SK-N-SH (cell line): ENCODE measurements at places on chromosomes 7 and 10. TPM values are rescaled to one million over a fixed set of nuclear protein-coding genes. Genes with fewer than 3 reads are reported as not detected.
A peak's percentile ranks its signal among the peaks of the same experiment; 100 is the strongest.

DNA sequence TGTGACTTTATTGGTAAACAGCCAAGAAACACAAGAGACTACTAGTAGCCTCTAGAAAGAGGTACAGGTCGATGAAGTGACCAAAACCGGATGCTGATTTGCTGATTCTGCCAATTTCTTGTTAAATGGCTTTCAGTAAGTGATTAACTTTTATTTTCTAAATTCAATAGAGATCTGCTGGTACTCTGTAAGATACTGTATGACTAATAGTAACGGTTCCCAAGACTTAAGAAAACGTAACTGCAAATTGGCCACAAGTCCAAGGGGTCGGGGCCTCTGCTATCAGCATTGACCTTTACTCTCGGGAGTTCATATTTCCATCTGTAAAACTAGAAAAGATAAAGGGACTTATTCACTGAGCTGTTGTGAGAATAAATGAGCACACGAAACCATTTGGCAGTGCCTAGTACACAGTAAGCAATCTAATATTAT is 1.4 kb downstream of the FAM3C start:
- DNase-seq = no peak

DNA sequence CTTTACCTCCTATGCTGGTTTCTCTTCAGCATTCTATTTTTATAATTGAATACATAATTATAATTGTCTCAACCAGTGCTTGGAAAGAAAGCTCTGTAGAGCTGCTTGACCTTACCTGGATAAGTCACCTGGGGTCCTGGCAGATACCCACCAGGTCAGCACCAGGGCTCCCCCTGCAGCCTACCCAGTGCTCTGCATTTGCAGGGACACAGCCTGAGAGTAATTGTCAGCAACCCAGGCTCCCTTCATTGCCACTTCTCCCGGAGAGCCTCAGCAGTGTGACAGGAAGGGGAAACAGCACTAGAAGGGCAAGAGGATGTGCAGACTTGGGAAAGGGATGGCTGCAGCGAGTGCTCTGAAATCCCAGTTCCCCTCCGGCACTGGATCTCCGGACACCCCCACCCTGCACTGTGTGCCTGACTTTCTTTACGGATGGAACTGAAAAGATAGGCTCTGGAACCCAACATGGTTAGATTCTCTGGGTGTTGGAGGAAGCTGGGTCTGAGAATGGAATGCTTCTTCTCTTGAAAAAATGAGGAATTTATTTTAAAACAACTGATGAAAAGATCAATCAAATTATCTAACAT is 11.4 kb upstream of the PAX4 start:
- peak; percentile 58 for DNase-seq

- DNase-seq = no peak
These were observed 36.9 kb downstream of the BAG3 start for GRCh38 chr10:119688033-119688508.

GRCh38 chr7:116924741-116925140 is 28.6 kb upstream of the ST7 start:
- DNase-seq = no peak

GRCh38 chr7:85094046-85094725 is 92.7 kb downstream of the SEMA3D start:
- no peak for DNase-seq

GRCh38 chr10:28179006-28179742 is 123.7 kb downstream of the MPP7 start:
- peak; percentile 23 for DNase-seq

GRCh38 chr7:81886211-81886764 is 116.4 kb upstream of the HGF start:
- peak; percentile 4 for DNase-seq

DNA sequence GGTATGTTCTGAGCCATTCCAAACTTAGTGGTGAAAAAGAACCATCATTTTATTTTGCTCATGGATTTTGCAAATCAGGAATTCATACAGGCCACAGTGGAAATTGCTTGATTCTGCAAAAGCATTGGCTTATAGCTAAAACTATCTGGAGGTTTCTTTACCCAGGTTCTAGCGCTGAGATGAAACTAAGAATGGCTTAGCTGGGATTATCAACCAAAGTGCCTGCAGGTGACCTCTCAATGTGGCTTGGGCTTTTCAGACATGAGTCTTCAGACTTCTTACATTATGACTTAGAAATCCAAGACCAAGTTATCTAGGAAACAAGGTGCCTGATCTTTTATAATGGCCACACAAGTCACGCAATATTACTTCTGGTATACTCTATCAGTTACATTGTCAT is 140.1 kb downstream of the HGF start:
- no peak for DNase-seq

GRCh38 chr7:110868458-110868857 is 222.5 kb upstream of the LRRN3 start:
- DNase-seq = no peak

GRCh38 chr10:74871595-74872382 is 45.4 kb downstream of the KAT6B start:
- no peak for DNase-seq

The SPDYE18 gene
- polyA plus RNA-seq = 0.24 and 0.48 TPM in 2 replicates

The VGF gene
- polyA plus RNA-seq = 17.4 and 54.3 TPM in 2 replicates

The ADAM22 gene
- 3.0 and 4.8 TPM in 2 replicates for polyA plus RNA-seq

The TMUB1 gene
- polyA plus RNA-seq = 37.8 and 60.6 TPM in 2 replicates

The TMEM270 gene
- 0.71 and 0.96 TPM in 2 replicates for polyA plus RNA-seq

The BAG3 gene
- polyA plus RNA-seq = 3.8 and 9.2 TPM in 2 replicates

The PTPRE gene
- 6.2 and 11.8 TPM in 2 replicates for polyA plus RNA-seq
